ENCODE measurements at places on chromosomes 1 and 21.

DNA sequence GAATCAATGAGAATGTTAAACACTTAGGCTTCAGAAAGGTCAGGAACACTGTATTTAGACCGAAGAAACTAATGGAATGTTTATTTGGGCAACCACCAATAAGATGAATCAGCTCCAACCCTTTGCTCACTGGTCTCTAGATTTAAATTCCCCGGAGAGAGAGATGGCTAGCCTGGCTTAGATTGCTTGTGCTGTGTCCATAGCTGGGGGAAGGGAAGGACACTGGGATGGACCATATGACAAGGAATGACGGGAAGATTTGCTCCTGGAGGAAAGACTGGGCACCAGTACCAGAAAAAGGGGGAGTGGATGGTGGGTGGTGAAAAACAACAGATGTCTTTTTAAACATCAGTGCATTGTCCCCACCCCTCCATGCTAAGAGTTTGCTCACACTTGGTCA is 426.6 kb downstream of the DUSP10 start:
- DNase-seq: no peak

DNA sequence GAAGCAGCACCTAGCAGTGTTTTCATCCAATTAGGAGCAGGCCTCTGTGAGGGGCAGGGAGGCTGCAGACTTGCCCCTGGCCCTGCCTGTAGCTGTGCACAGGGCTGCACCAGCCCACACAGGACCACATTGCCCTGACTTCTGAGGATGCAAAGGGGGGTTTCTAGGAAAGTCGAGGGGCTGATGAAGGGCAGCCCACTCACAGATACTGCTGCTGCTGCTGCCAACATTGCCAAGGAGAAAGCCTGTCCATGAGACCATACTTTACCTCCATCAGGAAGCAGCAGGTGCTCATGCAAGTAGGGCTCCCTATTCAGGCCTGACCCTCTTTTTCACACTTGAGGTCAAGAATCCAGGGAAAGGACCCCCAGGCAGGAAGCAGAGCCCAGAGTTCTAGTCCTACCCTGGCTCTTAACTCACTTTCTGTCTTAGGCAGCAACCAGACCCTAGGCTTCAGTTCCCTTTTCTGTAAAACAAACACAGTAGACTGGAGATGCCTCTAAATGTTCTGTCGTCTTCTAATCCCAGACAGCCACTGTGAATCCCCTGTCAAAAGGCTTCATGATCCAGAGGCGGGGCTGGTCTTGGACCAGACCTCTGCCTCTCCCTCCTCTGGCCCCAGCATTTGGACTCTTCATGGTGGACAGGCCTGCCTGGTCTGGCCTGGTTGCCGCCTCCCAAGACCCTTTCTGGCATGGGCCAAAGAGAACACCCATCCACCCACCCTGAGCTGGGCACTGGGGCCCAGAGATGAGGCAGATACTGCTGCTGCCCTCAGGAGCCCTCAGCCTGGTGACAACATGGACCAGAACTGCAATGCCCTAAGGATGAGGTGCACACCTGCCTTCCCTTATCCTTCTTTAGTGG is 120.2 kb downstream of the GLIS1 start:
- no peak for DNase-seq

GRCh38 chr1:54077359-54077758 is 24.0 kb downstream of the TCEANC2 start:
- DNase-seq: no peak

- DNase-seq: no peak
Measured at GRCh38 chr1:175268720-175269119, 76.1 kb upstream of the KIAA0040 start.

DNA sequence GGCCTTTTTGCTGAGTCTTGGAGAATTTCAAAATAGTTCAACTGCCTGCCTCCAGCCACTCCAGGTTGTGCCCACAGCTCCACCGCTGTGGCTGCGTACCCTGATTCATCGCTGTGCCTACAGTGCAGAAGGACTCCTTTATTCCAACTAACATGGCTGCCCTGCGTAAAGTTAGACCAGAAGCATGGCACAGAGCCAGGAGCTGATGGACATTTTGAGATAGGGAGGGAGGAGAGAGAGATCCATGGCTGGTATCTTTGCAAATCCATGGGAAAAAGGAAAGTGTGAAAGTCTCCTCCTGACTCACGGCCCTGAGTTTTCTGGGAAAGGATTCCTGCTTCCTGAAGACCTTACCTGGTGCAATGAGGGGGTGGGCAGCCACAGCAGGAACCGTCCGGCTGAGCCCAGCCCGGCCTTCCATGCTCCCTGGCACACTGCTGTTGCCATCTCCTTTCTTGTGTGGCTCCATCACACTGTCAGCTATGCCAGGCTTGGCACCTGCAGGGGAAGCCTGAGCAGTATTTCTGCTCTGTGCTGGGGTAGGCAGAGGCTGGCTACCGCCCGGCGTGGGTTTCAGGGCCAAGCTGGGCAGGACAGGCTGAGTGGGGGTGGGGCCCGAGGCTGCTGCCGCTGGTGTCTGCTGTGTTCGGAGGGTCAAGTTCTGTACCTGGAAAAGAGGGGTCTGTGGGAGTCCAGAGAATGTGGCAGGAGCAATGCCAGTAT is 46.0 kb upstream of the A3GALT2 start:
- no peak for DNase-seq

GRCh38 chr1:236066054-236066453 is 1.2 kb upstream of the NID1 start:
- no peak for DNase-seq

- no peak for DNase-seq
Measured at GRCh38 chr1:191174298-191174697, 696.6 kb upstream of the BRINP3 start.

DNA sequence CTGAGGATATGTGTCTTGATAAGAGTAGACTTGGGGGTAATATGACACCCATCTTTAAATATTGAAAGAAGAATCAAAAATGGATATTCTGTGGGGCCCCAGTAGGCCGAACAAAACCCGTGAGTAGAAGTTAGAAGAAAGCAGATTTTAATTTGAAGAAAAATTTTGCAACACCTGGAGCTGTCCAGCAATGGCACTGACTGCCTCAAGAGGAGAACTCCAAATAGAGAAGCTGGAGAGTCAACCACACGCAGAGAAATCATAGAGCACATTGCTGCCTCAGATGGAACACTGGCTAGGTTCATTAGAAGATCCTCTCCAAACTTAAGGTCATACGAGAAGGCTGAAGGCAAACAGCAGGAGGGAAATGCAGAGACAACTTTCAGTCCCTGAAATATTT is 6.8 kb downstream of the NHLH1 start:
- no peak for DNase-seq

DNA sequence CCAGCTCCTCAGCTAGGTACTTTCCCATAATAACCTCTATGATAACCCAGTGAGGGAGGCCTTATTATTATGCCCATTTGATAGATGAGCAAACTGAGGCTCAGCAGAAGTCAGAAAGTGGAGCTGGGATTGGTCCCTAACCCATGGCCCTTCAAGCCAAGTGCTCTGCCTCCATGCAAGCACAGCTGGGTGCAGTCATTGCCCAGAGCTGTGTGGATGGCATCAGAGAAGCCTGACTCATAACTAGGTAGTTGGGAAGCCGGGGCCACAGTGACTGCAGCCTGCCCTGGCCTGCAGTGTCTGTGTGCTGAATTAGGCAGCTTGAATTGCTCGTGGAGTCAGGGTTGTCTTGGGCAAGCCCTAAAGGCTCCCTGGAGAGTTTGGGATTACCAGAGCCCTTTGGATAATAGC is 89.9 kb upstream of the SLC2A1 start:
- no peak for DNase-seq

- DNase-seq: no peak
Measured at GRCh38 chr1:46960250-46960649, 19.0 kb upstream of the CYP4A11 start.

DNA sequence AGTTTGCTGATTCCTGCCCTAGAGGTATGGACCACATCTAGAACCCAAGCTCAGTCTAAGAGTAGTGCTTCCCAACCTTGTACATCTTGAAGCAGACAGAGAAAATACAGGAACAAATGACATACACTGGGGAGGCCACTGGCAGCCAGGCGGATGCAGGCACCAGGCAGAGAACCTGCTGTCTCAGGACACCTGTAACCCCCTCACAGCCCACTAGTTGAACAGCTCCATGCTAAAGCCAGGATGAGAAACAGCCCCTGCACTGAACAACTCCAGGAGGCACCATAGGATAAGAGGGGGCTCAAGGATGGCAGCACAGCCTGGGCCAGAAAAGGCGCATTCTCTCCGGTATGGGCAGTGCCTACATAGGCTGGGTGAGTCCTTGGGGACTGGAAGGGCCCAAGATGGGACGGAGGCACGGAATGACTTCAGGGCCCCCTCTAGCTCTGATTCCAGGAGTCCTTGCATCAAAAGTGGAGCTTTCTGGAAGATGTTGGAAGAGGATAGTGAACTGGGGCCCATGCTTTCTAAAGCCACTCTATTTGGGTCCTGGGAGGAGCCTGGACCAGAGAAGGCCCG is 16.0 kb downstream of the MEF2D start:
- DNase-seq: no peak

- no peak for DNase-seq
Measured at GRCh38 chr1:27074175-27074780, 61.6 kb upstream of the TENT5B start.

DNA sequence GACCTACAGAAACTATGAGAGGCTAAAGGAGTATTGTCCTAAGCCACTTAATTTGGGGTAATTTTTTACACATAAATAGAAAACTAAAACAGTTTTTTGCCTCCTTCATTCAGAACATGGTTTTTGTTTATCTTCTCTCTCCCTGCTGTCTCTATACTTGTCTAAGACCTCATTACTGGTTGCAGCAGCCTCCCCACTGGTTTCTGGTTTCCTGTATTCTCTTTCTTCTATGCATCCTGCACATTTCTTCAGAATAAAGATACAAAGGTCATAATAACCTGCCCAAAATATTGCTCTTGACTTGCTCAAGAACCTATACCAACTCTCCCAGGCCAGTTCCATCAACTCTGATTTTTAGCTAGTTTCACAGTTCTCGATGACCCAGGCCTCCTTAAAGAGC is 19.8 kb upstream of the BOLA1 start:
- no peak for DNase-seq

- no peak for DNase-seq
Measured at GRCh38 chr1:107378426-107378825, 237.6 kb downstream of the NTNG1 start.

GRCh38 chr1:22089134-22089571 is 36.6 kb downstream of the CDC42 start:
- DNase-seq: no peak

DNA sequence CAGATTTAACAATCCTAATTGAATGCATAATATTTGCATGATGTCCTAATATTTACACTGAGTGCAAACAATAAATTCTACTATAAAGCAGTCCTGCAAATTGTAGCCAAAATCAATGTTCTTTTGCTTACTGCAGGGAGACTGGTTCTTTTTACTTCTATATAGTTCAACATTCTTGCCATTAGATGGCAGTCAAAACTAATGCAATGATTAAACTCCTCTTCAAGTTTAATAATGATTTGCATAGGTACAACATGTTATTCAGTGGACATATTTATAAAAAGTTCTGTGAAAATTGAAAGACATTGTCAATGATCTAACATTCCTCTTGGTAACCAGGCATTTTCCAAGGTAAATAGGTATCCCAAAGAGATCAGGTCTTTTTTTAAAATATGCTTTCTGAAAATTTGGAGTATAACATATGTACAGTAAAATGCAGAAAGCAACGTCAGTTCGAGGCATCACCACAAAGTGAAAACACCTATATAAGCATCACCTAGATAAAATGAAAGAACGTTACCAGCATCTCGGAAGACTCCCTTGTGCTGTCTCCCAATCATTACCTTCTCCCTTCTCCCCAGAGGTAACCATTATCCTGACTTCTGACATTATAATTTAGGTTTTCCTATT is 9.8 kb upstream of the FNBP1L start:
- DNase-seq: no peak

DNA sequence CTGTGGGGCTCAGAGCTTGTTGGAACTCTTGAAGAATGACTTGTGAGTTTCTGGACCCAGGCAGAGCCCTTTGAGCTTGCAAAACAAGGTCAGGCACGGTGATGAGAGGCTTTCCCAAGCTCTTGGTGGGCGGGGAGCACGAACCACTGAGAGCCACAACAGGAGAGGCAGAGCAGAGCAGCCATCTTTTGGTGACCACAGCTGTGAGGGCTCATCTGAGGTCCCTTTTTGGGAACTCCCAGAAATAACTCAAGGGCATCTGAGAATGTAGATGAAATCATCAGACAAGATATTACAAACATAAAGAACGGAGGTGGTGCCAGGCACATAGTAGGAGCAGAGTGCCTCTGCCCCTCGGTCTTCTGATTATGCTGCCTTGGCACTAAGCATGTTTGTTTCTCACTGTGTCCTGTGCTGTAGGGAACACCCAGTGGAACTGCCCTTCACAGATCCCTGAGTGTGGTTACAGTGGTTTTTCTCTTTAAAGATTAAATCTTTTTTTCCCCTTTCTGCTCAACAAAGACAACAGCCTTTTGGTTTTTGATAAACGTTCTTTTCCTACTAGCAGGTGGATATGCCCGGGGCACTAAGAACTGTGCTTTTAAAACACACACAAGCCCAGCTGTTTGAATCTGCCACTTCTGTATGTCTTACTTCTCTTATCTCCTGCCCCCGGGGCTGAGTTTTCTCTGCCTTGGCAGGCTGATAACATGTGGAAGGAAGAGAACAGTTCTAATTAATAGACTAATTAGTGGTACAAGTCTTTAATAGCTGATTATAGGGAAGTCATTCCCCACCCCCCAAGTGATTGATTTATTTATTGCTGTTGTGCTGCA is 37.7 kb downstream of the CD34 start:
- peak; percentile 26 for DNase-seq

DNA sequence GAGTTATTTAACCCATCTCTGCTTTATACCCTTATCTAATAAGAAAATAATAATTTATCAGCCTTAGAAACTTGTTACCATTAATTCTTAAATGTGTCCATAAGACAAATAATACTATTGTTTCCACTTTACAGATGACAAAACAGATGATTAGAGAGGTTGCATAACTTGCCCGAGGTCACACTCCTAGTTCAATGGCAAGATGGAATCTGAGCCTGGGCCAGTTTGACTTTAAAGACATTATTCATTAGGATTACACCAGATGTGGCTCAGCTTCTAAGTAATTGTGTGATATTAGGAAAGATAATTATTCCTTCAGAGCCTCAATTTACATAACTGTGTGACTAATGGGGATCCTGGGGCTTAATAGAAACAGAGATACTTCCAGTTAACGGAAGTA is 42.3 kb upstream of the KCNK2 start:
- no peak for DNase-seq

GRCh38 chr1:22949822-22950331 is 22.8 kb downstream of the LACTBL1 start:
- DNase-seq: no peak

- DNase-seq: no peak
Measured at GRCh38 chr1:31583995-31584868, 7.9 kb downstream of the TINAGL1 start.
